ENCODE measurements at places on chromosomes 11 and 22.

DNA sequence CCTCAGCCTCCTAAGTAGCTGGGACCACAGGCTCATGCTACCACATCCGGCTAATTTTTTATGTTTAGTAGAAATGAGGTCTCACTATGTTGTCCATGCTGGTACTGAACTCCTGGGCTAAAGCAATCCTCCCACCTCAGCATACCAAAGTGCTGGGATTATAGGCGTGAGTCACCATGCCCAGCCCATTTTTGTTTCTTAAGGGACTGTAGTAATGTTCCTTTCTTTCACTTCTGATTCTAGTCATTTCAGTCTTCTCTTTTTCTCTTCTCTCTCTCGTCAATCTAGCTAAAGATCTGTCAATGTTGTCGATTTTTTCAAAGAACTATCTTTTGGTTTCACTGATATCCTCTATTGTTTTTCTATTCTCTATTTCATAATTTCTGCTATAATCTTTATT, 111.0 kb upstream of the APOA1 start:
- DNase-seq = no peak

DNA sequence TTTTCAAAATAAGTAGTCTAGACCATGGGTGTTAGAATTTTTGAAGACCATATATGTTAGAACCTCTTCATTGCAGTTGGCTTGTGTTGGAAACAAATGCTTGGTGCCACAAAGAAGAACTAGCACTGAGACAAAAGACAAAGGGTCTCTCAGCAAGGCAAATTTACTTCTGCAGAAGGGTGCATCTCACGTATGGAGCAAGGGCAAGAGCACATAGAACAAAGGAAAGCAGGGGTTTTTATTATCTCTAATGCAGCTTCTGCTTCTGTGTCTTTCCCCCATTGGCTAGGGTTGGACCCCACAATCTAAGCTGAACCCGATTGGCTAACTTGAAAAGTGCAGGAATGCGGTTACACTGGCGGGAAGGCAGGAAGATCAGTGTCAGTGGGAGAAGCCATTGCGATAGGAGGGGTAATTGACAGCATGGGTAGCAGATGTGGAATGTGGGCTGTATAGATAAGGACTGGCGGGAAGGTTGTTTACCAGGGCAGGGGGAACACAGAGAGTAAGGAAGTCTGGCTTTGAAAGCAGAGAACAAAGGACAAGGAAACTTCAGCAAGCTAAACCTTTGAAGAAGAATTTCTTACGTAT, 9.2 kb upstream of the RBMXL2 start:
- no peak for DNase-seq

DNA sequence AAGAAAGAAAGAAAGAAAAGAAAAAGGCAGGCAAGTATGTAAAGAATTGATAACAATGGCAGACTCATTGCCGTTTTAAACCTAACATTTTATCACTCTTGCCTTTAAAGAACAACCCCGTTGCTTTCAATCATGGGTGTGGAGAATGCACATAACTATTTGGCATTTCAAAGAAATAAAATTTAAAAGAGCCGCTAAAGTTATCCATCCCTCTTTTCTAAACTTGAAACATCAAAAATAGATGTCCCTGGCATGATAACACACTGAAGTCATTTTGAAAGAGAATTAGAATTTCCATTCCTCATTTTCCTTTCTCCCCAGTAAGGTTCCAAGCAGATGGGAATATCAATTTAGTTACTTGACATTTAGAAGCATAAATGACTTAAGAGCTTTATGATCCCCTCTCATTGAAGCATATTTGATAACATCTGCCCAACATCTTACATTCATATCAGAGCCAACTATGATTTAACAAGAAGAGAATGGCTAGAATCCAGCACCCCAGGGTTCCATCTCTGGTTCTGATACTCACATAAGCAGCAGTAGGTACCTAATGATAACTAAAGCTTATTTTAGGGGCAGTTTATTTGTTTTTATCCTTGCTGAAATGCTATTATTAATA, 529.6 kb upstream of the LRRC4C start:
- no peak for DNase-seq

DNA sequence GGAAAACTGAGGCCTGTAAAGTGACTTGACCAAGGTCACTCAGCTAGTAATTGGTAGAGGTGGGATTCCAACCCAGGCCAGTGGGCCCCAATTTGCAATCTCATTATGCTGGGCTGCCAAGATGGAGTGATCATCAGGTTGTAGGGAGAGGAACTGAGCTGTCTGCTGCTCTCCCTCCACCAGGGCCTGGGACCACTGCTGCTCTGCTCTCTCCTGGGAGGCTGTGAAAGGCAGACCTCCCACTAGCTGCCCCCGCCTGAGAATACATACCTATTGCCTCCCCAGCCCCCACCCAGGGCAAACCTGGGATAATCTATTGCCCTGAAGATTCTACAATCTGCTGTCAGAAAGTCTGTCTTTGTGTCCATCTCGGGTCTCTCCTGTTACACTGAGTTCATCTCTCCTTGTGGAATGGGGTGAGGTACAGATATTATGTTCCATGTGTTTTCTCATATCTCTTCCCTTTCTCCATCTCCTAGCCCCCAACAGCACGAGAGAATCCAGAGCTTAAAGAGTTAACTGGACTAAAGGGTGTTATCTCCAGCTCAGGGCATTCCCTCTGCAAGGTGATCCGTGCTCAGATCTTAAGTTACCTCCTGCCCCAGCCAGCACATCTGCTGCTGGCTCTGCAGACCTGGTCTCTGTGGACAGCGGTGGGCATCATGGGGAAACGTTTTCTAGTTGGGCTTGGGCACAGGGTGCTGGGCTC, 5.6 kb downstream of the NECTIN1 start:
- no peak for DNase-seq

DNA sequence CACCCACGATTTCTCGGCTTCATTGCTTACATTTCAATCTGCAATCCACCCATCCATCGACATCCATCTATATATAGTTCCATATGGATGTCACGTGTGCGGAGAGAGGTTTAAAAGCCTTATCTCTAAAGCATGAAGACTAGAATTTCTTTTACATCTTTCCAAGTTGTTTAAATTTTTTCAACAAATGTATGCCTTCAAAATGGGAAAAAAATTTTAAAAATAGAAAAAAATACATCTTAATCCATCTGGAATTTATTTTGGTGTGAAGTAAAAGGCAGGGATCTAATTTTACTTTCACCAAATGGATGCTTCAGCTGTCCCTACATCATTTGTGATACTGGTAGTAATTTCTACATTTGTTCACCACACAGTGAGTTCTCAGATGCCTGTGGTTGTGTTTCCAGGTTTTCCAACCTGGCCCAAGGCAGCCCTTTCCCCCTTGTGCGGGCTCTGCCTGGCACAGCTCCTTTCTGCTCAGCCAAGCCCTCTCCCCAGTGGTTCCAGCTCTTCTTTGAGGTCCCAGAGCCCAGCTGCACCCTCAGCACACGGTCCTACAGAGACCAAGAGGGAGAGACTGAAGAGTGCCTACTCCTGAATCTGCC, 37.6 kb upstream of the KLHL35 start:
- no peak for DNase-seq

DNA sequence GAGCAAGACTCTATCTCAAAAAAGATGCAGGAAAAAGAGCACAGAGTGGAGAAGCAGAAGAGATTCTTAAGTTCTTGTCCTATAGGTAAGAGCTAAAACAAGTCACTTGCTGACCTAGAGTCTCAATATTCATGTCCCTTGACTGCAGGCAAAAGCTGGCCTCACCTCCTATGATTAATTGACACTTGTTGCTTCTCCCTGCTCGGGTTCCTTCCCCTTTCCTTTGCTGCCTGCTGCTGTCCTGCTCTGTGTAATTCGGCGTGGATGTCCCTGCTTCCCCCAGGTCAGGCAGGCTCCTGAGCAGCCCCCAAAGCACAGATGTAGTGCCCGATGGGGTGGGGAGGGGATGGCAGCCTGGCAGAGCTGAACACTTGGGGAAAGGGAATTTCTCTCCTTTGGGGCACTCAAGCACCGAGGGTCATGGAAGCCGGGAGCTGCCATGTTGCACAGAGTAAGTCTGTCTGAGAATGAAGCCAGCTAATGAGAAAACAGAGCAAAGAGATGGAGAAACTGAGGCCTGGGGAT, 60.8 kb upstream of the NUP50 start:
- DNase-seq = no peak

DNA sequence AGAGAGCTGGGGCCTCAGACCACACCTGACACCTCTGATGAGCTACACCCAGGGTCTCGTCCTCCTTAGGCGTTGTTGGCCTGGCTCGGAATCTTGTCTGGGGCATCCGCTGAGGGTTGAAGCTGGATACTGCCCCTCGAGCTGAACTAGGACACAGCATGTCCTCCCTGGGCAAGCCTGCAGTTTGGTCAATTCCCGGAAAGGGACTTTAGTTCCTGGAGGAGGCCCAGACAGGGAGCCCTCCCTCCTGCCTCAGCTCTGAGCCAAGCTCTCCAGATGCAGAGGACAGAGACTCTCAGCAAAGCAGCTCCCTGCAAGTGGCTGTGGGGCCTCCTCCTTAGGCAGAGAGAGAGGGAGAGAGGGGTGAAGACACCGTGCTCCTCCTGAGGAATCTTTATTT, 4.9 kb downstream of the APOL3 start:
- no peak for DNase-seq

GRCh38 chr11:120775986-120776951, 247.6 kb upstream of the TBCEL start:
- no peak for DNase-seq
